ENCODE measurements at places on chromosomes 2 and 18.

GRCh38 chr2:16525265-16525887 is 140.3 kb downstream of the CYRIA start:
- DNase-seq, result peak; percentile 12

GRCh38 chr2:68837861-68838341 is 33.3 kb downstream of the BMP10 start:
- no peak for DNase-seq

DNA sequence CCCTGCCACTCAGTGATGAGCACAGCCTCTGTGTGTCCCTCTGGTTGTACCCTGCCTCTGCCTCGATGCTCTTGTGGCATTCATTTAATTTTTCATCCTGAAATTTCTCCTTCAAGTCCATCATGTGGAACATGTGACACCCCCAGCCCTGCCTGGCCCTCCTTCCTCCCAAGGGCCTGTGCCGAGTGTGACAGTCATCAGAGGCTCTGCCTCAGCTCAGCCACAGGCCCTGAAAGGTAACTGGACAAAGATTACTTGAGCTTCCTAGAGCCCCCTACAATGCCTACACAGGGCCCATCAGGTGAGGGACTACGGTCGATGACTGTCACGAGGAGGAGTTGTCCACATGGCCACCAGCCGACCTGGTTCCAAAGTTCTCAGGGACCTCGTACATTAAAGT is 75.1 kb downstream of the C1QL2 start:
- no peak for DNase-seq

DNA sequence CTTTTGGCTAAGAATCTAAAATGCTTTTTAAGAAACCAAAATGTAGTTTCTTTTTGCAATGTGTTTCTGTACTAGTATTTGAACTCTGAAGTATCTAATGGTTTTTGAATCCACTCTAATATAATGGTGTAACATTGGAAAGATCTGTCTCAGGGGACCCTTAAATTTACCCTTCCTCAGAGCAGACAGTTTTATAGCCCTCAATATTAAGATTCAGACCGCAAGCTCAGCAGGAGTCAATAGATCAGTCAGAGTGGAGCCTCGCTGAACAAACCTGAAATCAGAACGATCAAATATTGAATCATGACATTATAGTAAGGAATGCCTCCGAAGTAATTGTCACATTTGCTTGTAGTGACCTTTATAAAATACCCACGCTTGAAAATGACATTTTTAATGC is 18.3 kb downstream of the SGPP2 start:
- no peak for DNase-seq

DNA sequence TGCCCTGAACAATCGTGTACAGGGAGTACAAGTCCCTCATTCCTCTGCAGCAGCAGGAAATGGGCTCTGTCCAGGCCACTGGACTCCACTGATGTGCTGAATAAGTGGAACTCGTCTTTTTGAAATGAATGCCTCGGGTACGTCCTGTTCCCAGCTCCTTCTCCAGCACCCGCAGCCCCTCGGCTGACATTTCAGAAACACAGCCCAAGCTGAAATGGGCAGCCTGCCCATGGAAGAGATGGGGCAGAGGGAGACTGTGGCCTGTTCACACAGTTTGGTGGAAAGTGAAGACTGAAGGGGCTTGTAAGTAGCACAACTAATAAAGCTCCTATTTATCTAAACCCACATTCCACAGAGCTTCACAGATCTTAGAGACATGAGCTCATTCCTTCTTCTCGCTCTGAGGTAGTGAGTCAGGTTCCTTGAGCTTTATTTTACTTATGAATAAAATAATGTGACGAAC is 498.6 kb downstream of the TXNL1 start:
- no peak for DNase-seq

DNA sequence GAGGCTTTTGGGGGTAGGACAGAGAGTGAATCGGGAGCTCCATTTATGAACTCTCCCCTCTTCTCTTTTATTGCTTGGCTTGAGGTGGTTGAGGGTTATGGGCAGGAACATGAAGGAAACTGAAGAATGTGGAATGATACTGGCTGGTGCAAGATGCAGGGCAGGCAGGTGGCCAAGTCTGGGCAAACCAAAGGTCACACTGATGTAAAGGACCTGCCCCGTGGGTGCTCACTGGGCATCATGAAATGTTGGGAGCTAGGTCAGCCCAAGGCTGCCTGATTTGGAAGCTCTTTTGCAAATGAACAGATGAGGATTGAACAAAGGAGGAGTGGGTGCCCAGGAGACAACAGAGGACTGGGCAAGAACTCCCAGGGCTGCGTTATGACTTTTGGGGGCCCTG is 328.9 kb downstream of the CLIP4 start:
- DNase-seq, result no peak

DNA sequence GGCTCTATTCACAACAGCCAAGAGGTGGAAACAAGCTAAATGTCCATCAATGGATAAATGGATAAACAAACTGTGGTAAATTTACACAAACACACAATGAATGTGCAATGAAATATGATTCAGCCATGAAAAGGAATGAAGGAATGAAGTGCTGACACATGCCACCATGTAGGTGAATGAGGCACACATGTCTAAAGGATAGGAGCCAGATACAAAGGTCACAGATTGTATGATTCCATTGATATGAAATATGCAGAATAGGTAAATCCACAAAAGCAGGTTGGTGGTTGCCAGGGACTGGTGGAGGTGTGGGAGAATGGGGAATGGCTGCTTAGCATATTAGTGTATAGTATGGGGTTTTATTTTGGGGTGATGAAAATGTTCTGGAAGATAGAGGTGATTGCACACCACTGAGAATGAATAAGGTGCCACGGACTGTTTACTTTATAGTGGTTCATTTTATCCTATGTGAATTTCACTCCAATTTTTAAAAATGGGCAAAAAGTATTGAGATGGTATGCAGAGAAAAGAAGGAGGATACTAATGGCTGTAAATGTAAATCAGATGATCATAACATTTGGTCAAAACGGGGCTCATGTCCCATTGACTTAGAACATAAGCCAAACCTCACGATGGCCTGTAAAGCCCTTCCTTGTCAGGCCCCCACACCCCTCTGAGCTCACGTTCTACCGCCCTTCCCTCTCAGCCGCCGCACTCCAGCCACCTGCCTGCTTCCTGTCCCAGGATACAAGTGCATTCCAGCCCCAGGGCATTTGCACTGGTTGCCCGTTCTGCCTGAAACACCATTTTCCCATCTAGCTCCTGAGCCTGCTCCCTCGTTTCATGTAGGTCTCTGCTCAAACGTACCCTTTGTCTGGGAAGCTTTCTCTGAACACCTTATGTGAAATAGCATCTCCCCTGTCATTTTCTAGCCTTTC is 165.5 kb downstream of the DDX1 start:
- no peak for DNase-seq

- DNase-seq, result no peak
Observed at GRCh38 chr2:163123526-163123925, 285.0 kb upstream of the KCNH7 start.

- no peak for DNase-seq
Observed at GRCh38 chr2:219511547-219512325, 2.5 kb upstream of the ASIC4 start.

GRCh38 chr2:33134086-33134771 is 187.5 kb downstream of the LTBP1 start:
- peak; percentile 14 for DNase-seq

DNA sequence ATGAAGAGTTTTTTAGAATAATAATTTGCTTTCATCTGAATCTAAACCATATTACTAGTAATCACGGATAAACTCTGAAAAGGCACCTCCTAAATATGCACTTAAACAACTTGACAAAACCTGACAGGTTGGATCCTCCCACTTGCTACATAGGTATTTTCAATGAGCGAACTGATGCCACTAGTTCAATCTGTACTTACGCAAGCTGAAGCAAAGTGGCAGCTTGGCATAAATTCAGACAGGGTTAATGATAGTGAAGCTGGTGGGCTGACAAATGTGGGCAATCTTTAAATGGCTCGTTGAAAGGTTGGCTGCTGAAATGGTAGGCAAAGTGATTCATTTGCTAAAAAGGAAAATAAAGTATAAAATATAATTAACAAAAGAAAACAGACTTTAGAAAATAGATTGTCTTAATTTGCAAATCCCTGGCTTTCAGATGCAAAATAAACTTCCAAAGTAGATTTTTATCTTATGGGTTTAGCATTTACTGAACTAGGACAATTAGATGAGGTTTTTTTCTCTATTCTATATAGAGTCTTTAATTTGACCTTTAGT is 1713.5 kb upstream of the SLC39A10 start:
- no peak for DNase-seq

- DNase-seq, result no peak
Observed at GRCh38 chr18:61475931-61476330, 142.7 kb downstream of the CDH20 start.

DNA sequence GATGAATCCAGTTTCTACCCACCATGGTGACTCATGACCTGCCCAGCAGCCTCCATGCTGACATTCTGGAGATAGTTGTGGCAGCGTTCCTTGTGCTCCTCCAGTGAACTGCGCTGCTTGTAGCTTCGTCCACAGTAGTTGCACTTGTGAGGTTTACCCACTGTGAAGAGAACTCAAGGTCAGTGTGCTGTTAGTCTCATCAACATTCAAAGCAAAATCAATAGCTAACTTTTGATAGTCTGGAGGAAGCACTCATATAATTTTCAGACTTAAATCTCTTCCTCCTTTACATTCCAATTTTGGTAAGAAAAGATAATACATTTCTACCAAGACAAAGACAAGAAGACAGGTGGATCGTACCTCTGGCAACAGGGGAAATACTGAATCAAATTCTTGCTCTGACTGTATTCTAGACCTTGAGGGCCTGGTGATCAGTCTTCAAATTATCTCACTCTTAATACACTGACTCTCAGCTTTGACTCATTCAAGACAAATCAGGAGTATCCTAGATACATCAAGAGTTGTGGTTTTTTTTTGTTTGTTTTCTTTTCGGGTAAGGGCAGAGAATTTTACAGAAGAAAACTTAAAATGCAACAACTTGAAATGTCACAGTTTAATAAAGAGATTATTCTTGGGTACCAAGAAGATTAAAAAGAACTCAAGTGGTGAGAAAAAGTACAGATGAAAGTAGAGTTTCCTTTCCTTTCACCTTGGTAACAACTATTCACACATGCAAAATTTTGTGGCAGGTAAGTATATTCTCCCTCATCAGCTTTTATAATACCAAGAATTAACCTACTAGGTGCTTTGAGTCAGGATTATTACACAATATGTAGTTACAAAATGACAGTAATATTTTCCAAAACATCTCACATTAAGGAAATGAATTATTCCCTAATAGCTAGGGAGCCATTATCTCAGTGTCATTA is 129.2 kb downstream of the IKZF2 start:
- DNase-seq, result no peak

DNA sequence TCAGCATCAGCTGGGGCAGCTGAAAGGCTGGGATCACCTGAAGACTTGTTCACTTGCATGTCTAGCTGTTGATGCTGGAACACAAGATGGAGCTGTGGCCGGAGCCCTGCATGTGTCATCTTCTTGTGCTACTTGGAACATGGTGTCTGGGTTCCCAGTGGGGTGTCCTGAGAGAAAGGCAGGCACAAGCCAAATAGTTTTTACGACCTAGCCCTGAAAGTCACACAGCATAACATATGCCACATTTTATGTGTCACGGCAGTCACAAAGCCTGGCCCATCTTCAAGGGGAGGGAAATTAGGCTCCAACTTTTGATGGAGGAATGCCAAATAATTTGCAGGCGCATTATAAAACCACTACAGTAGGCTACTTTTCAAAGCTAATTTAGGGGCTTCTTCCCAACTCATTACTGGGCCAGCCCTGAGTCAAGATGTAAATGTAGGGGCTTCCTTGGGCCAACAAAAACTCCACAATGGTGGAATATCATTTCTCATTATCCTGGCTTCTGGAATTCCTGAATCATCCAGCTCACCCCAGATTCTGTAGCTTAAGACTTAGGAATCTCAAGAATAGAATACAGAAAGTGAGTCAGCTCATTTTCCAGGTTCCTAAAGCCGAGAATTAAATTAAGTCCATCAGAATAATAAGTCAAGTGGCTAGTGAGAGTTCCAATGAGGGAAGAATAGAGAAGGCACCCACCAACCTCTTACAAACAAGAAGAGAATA is 543.0 kb downstream of the TNS1 start:
- DNase-seq, result no peak

DNA sequence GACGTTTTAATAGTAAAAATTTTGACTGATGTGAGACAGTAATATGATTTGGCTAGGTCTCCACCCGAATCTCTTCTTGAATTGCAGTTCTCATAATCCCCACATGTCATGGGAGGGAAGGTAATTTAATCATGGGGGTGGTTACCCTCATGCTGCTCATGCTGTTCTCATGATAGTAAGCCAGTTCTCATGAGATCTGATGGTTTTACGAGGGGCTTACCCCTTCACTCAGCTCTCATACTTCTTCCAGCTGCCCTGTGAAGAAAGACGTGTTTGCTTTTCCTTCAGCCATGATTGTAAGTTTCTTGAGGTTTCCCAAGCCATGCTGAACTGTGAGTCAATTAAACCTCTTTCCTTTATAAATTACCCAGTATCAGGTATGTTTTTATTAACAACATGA is 327.0 kb upstream of the CDH7 start:
- DNase-seq, result no peak

GRCh38 chr2:189412330-189412953 is 28.8 kb upstream of the WDR75 start:
- peak; percentile 20 for DNase-seq

- no peak for DNase-seq
Observed at GRCh38 chr2:188897096-188897495, 77.1 kb upstream of the COL3A1 start.

- DNase-seq, result no peak
Observed at GRCh38 chr2:241268306-241268705, 47.2 kb downstream of the HDLBP start.

DNA sequence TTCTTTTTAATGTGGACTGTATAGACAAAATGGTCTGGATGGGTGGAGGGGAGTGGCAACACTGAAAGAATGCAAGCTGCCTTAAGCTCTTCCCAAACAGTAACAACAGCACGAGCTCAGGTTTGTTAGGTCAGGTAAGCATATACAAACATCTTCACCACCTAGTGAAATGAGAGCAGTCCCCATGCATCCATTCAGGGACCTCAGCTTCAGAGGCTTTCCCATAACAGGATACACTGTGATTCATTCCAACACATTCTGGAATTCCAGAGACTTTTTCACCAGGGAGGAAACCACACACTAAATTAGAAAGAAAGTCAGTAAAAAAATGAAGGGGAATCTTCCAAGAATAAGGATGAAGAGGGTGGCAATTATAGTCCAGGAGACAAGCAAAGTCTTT is 50.4 kb upstream of the BZW1 start:
- no peak for DNase-seq
